ENCODE measurements at places on chromosomes 1 and 21.

DNA sequence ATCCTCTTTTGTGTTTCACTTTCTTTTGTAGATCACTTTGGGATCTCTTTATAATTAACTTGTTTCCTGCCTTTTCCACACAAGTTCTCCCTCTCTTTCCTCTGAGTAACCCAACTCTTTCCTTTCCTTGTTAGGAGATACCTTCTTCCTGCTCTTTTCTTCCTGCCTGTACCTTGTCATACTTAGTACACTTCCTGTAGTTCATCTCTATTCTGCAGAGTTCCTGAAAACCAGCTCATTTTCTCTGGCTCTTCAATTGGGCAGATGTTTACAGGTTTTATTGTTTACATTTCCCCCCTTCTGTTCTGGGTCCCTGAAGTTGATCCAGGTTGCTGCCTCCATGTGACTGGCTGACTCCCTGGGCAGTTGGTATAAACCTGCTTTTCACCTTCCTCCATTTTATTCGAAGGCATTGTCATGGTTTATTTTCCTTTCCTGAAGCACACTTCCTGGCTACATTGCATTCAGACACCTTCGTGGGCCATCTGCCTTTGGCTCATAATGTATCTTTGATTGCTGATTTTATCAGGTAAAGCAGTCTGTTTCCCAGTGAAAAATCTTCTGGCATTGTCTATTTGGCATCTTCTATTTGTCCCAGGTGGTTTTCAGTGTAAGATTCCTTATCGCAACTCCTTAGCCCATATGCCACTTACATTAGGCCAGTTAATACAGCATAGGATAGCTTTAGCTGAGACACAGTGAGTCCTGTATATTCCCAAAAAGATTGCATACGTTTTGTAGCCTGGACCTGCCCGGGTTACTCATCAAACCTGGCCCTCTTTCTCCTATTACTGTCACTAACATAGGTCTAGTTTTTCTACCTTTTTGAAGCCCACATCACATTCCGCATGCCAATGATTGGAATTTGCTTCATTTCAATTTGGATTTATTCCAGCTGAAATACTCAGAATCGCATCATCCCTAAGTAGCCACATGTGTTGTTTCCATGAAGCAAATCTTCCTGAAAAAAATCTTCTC is 15.4 kb downstream of the CTH start:
- DNase-seq, result no peak

GRCh38 chr1:1958071-1958541 is 39.0 kb upstream of the TMEM52 start:
- no peak for DNase-seq

DNA sequence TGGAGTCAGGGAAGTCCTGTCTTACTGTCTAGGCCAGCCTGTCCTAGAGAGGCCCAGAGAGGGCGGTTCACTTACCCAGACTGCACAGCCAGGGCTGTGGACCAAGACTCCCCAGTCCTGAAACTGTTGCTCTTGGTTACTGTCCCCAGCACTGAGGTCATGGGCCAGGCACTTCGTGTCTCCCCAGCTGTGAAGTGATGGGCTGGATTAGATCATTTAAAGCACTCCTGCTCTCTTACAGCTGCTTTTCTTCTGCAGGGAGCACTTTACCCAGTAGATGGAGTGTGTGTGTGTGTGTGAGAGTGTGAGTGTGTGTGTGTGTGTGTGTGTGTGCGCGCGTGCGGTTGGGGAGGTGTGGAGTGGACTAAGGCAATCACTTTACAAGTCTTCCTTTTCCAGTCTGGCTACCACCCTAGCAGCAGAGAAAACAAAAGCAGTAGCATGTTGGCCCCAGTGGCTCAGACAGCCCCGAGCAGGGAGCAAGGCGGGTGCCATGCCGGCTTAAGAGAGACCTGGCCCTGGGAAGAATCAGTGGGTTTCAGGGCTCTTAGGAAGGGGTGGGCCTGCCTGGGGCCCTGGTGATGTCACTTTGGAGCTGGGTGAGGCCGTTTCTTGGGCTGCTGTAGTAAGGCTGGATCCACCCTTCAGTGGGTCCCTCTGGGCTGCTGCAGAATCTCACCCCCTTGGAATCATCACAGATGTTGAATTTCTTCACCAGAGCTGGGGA is 2.4 kb downstream of the SPSB1 start:
- no peak for DNase-seq

DNA sequence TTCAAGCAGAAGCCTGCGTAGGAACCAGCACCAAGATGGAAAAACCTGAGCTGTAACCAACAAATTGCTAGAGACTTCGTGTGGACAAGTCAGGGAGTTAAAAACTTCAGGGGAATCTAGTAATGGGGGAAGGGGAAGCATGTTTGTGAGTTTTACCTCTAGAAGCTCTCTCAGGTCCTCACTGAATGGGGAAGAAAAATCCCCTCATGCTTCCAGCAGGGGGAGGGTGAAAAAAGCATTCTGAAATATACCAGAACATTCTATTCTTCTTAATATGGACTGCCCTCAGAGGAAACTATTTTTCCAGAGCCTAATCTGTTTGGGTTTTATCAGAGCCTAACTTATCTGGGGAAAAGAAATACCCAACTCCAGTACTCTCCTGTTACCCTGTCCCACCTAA is 28.6 kb downstream of the GNG12 start:
- DNase-seq, result no peak

DNA sequence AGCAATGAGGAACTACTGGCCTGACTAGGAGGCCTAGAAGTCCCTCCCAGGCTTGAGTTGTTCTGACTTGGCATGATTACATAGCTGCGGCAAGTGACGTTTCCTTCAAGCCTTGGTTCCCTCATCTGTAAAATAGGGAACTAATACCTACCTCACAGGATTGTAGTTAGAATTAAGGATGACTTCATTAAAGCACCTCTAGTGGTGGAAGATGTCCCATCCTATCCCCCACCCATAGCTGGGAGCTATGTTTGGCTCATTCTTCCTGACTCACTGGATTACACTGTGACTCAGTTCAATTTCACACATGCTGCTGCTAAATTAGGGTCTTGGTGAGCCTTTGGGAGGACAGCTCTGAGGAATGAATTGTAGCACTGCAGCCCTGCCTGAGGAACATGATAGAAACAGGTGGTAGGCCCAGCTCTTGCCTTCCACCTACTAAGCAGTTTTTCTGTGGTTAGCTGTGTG is 6.0 kb upstream of the SHISA4 start:
- no peak for DNase-seq

GRCh38 chr21:34072145-34073031 is 990 bp upstream of the MRPS6 start:
- no peak for DNase-seq

DNA sequence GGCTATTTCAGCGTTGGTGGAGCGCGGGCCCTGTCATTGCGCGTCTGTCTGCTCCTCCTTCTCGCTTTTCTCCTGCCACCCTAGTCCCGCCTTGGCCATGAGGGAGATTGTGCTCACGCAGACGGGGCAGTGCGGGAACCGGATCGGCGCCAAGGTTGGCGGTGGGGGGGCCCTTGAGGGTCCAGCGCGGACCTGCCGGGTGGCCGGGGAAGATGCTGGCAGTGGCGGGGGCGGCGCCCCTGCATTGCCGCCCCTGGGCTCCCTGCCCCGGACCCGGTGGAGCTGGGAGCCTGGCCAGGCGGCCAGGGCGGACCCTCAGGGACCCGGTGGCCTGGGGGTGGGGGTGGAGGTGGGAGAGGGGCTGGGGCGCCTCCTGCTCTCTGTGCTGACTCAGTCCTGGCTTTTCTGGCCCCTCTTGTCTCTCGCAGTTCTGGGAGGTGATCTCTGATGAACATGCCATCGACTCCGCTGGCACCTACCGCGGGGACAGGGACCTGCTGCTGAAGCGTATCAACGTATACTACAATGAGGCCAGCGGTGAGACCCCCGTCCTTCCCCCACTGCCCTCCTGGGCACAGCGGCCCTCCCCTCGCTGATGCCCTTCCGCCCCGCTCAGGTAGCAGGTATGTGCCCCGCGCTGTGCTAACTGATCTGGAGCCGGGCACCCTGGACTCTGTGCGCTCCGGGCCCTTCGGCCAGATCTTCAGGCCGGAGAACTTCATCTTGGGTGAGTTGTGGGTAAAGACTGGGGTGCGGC is 58.3 kb upstream of the MAP1LC3C start:
- DNase-seq, result no peak

DNA sequence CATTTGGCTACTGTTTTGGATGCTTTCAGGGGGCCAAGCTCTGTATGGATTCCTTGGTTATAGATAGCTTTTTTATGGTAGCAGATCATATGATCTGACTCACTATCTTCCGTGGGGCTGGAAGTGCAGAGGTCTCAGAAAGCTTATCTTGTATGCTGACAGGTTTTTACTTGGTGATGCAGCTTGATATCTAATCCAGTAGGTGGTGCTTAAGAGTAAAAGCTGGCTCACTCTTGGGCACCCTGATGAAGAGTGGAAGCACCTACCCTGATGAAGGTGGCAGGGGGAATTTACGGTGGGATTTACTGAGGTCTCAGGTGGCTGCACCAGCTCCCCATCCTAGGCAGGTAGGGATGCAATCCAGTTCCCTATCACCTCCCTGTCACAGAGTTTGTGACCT is 151.2 kb downstream of the PTBP2 start:
- no peak for DNase-seq

- no peak for DNase-seq
These were observed 18.9 kb downstream of the C1orf174 start for GRCh38 chr1:3881193-3881480.

GRCh38 chr21:38840456-38841300 is 34.9 kb downstream of the ETS2 start:
- no peak for DNase-seq

GRCh38 chr1:102151242-102151641 is 154.5 kb upstream of the OLFM3 start:
- DNase-seq, result no peak

- no peak for DNase-seq
These were observed 643 bp downstream of the CFAP298 start for GRCh38 chr21:32611471-32611997.

DNA sequence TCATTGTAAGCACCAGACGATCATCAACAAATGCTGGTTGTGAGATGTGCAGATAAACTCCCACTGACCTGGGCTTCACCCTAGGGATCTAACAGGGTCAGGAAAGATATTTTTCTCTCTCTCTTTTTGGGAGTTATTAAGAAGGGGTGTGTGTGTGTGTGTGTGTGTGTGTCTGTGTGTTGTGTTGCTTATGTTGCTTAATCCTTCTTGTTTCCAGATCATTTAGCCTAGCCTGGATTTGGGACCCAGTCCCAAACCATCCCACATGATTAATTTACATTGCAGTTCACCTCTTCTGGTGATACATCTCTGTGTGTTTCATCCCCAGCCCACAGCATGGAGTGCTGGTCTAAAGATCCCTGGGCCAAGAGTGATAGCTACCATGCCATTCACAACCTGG is 122.8 kb upstream of the IPO9 start:
- DNase-seq, result no peak

GRCh38 chr1:67668660-67669059 is 16.3 kb upstream of the GADD45A start:
- DNase-seq, result no peak

DNA sequence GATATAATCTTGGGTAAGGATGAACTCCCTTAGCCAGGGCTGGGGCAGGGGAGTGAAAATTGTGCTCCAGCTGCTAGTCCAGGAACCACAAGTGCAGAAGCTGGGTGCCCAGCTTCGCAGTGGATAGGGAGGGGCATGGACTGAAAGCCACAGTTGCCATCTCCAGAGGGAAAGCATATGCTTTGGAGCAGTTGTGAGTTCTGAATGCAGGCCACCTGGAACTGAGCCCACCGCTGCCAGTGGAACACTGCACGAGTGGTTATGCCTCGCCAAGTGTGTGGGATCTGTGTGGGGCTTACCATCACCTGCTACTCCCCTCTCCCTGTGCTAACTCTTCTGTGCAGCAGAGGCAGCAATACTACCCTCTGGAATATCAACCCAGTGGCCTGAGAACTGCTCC is 158.4 kb upstream of the DPT start:
- no peak for DNase-seq

GRCh38 chr21:34260277-34261008 is 103.4 kb upstream of the KCNE2 start:
- DNase-seq, result no peak

DNA sequence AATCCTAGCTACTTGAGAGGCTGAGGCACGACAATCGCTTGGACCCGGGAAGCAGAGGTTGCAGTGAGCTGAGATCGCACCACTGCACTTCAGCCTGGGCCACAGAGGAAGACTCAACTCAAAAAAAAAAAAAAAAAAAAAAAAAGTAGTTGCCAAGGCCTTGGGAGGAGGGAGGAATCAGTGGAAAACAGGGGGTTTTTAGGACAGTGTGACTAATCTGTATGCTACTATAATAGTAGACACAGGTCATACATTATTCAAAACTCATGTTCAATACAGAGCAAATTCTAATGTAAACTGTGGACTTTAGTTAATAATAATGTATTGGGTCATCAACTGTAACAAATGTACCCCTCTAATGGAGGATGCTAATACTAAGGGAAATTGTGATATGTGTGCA is 51.7 kb upstream of the CTPS1 start:
- no peak for DNase-seq

DNA sequence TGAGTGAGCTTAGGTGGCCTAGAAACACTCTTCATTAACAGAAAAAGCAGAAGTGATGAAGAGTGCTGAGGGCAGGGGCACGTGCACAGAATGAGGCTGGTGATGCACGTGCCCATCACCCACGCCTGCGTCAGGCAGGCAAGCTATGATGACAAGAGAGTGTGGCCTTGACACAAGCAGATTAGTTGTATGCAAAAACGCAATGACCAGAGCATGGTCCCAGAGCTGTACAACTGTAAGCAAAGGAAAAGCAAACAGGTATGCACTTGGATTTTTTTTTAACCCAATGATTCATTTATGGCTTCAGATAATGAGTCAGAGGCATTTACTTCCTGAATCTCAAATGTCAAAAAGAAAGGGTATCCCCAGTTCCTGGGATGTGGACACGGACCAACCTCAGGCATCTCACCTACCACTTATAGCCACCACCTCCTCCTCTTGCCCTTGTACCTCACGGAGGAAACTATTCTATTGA is 9.1 kb upstream of the TMEM61 start:
- DNase-seq, result no peak

GRCh38 chr1:212237651-212238050 is 47.6 kb upstream of the PPP2R5A start:
- DNase-seq, result no peak

GRCh38 chr1:67687198-67687545 is 2.2 kb downstream of the GADD45A start:
- DNase-seq, result no peak

DNA sequence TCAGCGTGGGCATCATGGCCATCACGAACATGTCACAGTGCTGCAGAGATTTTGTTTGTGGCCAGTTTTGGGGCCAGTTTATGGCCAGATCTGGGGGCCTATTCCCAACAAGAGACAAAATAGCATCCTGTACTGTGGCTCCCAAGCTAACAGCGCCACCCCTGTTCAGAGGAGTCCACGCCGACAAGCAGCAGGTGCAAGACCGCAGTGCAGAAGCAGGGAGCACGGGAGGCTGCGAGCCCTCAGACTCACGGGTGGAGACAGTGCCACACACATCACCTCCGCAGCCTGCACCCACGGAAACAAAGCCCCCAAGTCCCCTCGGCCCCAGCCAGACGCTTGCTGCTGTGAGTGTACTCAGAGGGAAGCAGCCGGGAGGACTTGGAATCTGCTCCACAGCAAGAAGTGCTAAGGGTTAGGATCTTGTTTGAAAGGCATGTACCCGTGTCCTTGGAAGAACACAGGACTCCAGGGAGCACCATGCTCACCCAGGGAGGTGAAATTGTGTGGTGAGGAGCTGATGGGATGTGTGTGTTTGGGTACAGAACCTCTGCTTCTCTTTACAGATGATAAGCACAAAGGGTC is 7.1 kb downstream of the TCP10L start:
- no peak for DNase-seq
